ENCODE measurements at places on chromosomes 3 and 15. TPM values are rescaled to one million over a fixed set of nuclear protein-coding genes. Genes with fewer than 3 reads are reported as not detected.

Gene EFL1
- 16.3 TPM for polyA plus RNA-seq

DNA sequence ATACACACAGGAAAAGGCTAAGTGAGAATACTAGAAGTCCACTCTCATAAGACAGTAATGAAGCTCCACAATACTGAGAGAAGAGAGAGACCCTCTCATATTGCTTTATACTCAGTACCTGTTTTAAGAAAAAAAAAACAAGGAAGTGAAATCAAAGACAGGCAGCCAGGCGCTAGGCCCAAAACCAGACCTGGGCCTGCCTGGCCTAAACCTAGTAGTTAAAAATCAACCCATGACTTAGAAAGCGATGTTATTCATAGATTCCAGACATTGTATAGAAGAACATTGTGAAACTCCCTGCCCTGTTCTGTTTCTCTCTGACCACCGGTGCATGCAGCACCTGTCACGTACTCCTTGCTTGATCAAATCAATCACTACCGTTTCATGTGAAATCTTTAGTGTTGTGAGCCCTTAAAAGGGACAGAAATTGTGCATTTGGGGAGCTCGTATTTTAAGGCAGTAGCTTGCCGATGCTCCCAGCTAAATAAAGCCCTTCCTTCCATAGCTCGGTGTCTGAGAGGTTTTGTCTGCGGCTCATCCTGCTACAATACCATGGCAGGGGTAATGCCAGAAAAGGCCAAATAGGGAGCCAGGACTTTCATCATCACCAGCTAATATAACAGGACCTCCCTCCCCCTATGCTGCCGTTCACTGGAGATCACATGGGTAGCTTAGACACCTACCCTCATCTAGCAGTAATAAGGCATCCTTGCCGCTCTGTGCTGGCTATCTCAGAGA, 1294.1 kb downstream of the NSUN3 start:
- DNase-seq: no peak

GRCh38 chr3:196886144-196886543, 18.4 kb downstream of the SENP5 start:
- DNase-seq: no peak

DNA sequence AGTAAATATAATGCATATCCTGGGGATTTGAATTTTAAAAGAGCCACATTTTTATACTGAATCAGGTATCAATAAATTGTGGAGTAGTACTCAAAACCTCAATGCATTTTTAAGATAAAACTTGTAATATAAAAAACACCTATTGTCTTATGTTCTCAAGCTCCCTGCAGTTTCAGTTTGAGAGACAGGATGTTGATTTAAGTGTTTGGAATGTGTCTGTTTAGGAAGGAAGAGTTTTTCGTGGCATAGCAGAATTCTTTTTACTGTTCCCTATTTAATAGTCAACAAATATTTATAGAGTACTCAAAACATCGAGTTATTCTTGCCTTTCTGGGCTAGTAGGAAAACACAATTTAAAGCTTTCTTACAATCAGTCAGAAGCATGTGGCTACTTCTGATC, 146.1 kb upstream of the BCHE start:
- no peak for DNase-seq
